ENCODE measurements at places on chromosomes 5 and 9.

DNA sequence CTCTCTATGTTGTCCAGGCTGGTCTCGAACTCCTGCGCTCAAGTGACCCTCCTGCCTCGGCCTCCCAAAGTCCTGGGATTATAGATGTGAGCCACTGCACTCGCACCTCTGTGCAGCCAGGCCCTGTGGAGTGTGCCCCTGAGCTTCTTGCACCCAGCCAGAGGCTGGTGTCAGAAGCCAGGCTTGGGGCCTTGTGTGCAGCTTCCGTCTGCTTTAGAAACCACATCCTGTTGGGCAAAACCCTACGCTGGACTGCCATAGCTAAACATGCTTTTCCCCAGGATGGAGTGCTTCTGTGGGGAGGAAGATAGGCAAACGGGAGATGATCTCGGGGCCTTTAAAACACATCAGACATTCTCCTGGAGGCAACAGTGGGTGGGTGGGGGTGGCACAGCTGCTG, 40.1 kb downstream of the PRRT1B start:
- no peak for DNase-seq

- DNase-seq, result no peak
Measured at GRCh38 chr5:95711501-95712346, 19.4 kb upstream of the RHOBTB3 start.

DNA sequence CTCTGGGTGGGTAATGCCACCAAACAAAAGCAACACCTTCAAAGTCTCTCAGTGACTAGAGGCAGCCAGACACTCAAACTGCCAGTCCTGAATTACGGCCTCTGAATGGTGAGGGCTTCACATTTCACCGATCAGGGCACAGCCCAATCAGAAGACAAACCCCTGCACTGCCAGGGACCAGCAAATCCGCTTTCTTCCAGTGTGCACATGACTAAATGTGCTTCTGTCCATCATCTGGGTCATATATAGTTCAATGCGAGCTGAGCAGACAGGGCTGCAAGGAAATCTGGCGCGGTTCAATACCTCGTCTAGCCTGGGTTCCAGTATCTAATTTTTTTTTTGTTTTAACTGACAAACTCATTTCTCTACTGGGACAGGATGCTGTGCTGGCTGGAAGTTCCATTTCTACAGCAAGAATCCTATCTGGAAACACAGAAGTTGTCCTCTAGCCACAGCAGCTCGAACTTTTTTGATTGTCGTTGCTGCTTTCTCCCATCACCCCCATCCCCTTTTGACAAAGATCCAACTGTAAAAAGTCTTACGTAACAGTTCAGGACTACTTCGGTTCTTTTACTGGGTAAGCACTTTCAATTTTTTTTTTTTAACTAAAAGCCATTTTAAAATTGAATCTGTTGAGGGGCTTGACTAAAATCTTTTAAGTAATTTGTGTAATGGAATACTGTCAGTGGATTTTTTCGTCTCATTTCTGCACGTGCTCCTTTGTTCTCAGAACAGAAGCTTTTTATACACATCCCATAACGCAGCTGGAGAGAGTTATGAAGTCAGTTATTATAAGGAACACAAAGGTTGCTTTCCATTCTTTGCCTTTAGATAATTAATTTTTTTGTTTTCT, 112.7 kb downstream of the NR6A1 start:
- DNase-seq, result peak; percentile 88

DNA sequence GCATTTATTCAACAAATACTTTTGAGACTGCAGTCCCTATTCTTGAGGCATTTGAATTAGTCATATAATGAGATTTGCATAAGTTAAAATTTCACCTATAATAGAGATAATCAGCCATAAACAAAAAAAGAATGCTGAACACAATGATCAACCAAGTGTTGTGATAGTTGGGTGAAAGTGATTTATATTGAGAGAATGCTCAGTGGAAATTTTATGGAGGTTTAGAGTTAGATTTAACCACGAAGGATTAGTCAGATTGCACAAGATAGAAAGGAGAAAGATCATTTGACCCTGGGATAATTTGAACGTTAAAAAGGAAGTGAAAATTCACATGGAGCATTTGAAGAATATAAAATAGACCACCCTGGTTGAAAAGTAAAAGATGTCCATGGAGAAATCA, 356.2 kb downstream of the NPR3 start:
- DNase-seq, result no peak

GRCh38 chr5:120236360-120236759, 227.7 kb upstream of the PRR16 start:
- DNase-seq, result no peak

DNA sequence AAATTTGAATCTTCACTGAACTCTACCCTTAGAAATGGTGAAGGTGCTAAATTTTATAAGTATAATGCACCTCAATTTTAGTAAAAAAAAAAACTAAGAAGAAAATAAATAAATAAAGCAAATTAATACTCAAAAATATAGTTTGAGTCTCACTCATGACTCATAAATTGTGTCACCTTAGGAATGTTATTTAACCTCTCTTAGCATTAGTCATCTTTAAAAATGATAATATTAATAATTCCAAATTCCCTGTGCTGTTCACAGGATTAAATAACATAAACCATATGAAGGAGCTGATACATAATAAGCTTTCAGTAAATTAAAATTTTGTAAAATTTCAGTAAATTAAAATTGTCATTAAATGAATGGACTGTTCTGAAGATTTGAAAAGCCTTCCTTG, 339.8 kb upstream of the RGMB start:
- no peak for DNase-seq

GRCh38 chr5:143352691-143353090, 50.8 kb downstream of the NR3C1 start:
- DNase-seq, result no peak

Measured in NCI-H1436 (cell line).